ENCODE measurements at places on chromosomes 2 and 18.

- no peak for DNase-seq
Observed at GRCh38 chr2:198973181-198973580, 484.6 kb downstream of the SATB2 start.

DNA sequence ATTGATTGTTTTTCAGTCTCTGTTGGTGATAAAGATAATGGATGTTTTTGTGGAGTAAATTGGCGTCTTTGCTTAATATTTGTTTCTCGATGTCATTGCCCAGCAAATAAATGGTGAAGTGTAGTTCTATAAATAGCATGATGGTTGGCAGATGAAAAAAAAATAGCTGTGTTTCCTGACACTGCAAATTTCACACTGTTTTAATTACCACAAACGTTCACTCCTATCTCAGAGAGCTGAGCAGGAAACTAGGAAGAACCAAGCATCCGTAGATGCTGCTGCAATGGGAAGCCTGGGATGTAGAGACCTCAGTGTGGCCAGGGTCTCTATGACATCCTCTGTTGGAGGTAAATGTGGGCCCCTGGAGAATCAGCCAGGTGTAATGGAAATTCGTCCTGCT, 183.2 kb downstream of the CYRIA start:
- DNase-seq: no peak

- DNase-seq: no peak
Observed at GRCh38 chr18:26383454-26384270, 157.4 kb downstream of the TAF4B start.

DNA sequence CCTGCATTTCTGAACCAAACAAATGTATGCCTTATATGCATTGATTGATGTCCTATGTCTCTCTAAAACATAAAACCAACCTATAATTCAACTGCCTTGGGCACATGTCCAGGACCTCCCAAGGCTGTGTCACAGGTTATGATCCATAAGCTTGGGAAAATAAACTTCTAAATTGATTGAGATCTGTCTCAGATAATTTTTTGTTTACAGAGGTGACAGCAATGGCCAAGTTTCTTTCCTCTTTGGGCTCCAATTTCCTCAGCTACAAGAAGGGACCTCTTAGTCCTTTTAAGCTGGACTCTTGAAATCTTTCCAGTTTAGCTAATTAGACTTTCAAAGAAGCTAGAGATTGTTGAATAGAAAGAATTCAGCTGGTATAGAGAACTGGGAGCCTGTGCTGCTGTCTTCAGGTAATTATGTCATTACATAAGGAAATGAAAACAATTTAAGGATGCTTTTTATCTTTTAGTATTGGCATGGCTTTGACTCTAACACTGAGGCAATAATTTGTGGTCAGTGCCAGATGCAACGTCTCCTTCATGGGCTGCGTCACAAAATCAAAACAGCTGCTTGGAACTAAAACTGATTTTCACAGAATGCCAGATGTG, 412.1 kb upstream of the TRIB2 start:
- no peak for DNase-seq

- no peak for DNase-seq
Observed at GRCh38 chr18:56475250-56475649, 163.1 kb downstream of the TXNL1 start.

GRCh38 chr2:181117206-181117925, 137.0 kb downstream of the UBE2E3 start:
- DNase-seq: no peak

DNA sequence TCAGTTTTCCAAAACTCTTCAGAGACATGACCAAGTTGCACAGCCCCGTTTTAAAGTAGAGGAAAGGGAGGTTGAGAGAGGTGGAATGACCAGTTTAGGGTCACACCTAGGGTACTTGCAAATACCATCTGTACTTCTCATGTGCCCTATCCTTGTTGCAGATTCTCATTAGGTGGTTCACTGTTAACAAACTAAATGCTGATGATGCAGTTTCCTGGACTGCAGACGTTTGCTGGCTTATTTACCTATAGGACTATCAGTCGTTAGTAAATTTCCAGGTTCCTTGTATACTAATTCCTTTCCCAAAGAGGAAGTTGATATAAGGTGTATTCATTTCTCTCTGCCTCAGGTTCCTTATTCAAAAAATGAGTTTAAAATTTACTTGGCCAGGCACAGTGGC, 1.4 kb downstream of the FARP2 start:
- DNase-seq: no peak

- DNase-seq: no peak
Observed at GRCh38 chr2:117342415-117342814, 472.1 kb upstream of the DDX18 start.

- DNase-seq: no peak
Observed at GRCh38 chr2:113104054-113104611, 23.3 kb upstream of the IL1RN start.

DNA sequence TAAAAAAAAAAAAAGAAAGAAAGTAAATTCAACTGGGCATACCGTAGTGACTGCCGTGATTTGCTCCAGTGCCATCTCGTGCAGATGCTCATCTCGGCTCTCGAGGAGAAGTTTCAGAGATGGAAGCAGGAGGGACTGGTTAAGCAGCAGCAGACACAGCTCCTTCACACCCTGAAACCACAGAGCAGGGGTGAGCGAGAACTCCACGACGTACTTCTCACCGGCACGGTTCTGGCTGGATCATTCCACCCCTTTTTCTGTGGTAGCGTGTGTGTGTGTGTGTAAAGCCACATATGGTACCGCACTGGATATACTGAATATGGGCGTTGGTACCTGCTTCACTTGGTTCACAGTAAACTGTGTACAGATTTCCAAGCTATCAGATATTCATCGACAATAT, 382.2 kb downstream of the NBAS start:
- DNase-seq: no peak

DNA sequence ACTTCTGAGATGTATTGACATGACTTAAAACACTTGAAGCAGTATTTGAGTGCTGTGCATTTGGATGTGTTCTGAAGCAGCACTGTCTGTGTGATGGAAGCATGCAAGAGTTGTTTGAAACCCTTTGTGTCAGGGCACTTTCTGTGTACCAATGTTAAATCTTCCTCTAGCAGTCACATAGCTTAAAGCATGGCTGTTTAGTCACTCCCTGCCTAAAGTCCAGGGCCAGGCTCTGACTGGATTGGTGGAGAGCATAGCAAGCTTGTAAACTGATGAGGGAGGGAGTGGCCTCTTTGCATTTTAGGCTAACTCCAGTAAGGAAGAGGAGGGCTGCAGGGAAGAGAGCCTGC, 73.5 kb downstream of the MYO1B start:
- no peak for DNase-seq

- DNase-seq: no peak
Observed at GRCh38 chr2:126792993-126793392, 105.7 kb upstream of the TEX51 start.

GRCh38 chr2:218375212-218375611, 6.9 kb upstream of the SLC11A1 start:
- DNase-seq: no peak

DNA sequence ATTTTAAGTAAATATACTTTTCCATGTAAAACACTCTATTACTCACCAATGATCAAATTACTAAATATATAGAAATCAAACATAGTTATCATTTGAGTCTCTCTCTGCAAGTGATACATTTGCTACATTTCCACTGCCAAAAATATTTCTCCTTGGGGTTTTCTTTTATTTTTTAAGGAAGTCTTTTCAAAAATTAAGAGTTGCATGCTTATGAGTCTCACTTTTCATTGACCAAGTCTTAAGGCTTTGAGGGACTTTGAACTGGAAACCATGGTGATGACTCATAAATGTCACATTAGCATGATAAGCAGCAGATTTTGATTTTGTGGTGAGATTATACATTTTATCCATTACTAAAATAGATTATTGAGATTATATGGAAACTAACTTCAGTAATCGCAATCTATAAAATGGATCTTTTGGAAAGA, 152.9 kb downstream of the FAM124B start:
- no peak for DNase-seq

DNA sequence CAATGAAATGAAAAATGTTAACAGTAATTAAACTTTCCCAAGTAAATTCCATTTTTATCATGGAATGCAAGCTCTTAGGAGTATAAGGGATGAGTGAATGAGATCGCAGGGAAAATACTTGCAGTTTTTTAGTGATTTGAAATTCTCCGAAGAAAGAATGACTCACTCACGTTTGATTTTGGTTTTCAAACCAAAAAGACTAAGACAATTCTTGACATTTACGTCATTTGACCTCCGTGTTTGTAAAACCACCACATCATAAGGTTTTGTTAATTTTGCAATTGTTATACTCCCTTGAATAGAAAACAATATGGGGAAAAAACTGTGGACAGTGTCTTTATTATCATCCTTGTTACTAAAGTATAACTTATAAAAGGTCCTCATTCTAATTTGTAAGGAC, 29.4 kb downstream of the COL4A4 start:
- DNase-seq: no peak

DNA sequence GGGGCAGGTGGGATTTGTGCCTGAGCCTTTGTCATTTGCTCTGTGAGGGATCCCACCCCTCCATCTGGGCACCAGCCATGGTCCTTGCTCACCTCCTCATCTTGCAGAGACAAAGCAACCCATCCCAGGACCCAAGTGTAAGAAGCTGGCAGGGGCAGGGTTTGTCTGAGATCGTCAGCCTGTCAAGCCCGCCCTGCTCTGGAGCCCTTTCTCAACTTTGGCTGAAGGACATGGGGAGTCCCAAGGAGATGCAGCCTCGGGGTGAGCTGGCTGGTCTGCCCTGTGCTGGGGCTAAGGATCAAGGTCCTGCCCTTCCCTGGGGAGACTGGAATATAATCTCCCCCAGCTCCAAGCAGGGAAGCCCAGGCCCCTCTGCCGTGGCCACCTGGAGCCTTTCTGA, 86.0 kb downstream of the CAPN13 start:
- no peak for DNase-seq

DNA sequence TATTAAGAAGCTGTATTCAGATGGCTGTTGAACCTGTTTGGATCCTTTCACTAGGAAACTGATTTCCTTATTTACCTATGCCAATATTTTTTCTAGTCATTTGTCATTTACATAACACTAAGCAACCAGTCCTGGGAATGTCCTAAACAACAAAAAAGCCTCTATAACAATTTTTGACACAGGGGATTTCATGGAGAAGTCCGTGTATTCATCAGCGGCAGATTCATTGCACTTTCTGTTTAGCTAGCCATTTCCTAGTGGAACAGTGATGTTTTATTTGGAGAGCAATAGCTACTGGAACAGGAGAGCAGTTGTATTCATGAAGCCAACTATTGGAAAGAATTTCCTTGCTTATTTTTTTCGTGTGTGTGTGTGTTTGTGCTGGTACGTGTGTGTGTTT, 604.3 kb upstream of the POU3F3 start:
- DNase-seq: no peak

- no peak for DNase-seq
Observed at GRCh38 chr2:26780203-26780760, 5.6 kb upstream of the CENPA start.

DNA sequence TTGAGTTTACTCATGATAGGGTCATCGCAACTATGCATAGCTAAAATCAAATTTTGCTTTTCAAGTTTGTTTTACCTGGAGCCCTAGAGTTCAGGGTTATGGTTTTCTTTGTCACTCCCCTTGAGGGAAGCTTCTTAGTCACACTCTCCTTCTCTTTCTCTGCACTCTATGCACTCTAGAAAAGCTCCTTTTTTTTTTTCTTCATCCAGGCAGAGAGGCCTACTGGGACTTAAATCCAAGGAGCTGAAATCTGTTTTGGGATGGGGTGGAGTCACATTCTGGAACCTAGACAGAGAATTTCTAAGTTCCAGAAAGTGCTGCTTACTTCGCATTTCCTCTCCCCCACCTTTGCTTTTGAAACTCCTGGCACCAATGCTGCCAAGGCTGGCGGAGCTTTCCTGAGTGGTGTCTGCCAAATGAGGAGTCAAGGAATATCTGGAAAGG, 19.1 kb upstream of the IL18R1 start:
- DNase-seq: no peak

DNA sequence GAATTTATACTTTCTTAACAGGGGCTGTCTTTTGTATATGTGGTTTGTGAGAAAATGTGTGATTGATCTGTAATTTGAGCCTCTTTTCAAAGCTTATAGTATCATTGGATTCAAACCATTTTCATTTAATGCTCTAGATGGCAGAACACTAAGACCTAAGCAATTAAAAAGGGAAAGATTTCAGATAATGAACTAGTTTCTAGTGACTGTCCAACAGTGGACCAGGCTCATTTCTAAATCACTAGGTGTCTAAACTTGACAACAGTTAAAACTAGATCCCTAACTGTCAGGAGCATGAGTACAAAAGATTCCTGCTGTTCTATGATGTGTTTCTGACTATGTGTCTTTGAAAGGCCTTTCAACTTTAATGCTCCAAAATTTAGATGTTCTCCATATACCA, 54.6 kb downstream of the ANKRD44 start:
- DNase-seq: no peak

- DNase-seq: no peak
Observed at GRCh38 chr2:219087361-219087760, 26.6 kb upstream of the IHH start.

DNA sequence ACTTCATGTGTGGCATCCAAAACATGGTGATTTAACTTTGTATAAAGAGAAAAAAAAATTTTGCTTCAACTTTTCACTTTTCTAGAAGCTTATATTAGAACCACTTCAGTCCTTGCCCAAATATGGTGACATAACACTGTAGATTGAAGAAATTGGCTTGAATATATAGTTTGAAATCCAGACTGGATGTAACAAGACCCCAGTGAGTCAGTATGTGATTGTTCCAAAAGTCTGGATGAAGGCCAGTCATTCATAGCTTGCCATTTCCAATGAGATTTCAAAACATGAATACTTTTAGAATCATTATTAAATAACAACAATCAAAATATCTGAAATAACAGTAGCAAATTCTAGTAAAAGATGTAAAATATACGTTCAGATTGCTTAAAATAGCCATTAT, 104.8 kb upstream of the FN1 start:
- DNase-seq: no peak

GRCh38 chr18:49612515-49613033, 50.7 kb downstream of the LIPG start:
- DNase-seq: no peak

DNA sequence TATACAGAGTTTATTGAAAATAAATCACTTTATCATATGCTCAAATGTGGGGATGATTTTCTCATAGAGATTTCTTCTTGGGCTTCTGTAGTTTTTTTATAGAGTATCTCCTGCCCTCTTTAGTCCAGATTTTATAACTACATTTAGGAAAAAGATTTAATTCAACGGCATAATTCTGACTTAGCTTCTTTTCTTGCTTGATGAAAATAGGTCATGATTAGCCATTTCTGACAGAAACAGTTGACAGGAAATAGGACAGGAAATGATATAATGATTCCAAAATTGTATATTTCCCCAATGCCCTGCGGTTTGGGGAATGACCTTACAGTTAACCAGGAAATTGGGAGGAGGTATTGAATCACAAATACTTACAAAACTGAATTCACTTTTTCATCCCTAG, 1531.9 kb upstream of the ACVR2A start:
- no peak for DNase-seq

- no peak for DNase-seq
Observed at GRCh38 chr2:224904381-224904780, 137.9 kb downstream of the DOCK10 start.

DNA sequence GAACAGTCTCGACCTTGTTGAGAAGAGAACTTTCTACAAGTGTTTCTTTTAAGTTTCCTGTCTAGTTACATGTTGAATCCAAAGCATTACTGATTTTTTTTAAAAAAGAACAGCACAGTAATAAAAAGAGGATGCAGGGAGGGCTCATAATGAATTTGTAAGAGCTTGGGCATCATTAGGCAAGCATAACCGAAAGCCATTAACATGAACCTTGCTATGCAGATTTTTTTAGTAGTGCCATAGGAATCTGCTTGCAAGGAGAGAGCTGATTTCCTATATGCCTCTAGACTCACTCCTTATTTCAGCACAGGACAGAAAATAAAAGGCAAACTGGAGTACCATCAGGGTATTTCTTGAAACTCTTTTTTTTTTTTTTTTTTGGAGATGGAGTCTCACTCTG, 5.2 kb downstream of the LRRC30 start:
- no peak for DNase-seq
